Muscle of leg (tissue), 16 donors: ENCODE measurements at places on chromosomes 2 and 18.
A peak's percentile ranks its signal among the peaks of the same experiment; 100 is the strongest.

DNA sequence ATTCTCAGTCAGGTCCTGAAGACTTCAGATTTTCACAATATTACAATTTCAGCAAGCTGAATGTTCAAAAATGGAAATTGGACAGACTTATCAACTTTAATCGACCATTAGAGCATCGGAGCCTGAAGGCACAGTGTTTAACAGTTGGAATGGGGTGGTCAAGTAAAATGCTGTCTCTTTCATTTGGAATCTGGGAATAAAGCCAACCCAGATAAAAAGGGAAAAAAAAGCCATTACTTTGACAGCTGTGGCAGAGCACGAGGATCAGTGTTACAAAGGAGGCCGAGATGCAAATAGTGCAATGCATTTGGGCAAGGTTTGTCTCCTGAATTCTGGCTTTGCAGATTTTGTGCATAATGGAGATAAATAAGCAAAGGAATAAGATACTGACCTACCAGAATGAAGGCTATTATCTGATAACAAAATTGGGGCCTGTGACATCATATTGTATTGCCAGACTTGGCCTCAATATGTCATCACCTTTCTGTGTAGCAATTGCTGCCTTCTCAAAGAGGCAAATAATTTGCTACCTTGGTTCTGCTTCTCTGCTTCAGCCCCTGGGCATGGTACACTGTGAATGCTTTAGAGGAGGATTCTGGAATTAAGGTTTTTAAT is 277.5 kb upstream of the KLHL29 start:
- DNase-seq = peak; percentile 61

GRCh38 chr2:127829845-127830246 is 18.9 kb upstream of the WDR33 start:
- peak; percentile 34 for DNase-seq

DNA sequence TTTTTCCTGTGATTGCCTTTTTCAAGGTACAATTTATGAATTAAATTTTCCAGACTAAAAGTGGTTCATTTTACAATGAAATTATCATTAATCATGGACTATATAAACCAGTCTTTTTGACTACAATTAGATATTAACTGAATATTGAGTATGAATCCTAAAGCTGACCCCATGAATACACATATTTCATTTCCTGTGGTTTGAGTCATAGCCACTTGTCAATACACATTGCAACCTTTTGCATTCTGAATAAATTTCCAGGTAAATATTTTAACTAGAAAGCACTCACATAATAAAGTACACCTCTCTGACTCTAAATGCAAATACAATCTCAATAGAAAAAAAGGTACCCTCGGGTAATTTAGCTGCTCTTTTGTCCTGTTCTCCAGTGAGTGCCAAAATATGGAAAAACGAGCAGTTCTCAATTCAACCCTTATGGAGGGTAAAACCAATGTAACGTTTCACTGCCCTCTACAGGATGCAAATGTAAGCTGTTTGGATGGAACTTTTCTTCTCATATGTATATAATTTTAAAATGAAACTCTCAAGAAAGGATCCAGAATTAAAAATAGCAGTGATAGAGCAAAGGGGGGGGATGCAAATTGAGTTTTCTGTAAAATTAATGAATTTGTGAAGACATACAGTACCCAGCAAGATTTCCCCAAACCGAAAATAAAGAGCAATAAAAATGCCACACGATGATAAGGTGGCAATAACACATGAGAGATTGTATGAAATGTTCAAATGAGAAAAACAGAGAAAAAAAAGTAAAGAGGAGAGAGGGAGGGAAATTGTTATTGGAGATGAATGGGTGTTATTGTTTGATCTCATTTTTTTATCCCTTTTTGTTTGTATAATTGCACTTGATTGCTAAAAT is 1795.7 kb upstream of the PIK3C3 start:
- peak; percentile 61 for DNase-seq

DNA sequence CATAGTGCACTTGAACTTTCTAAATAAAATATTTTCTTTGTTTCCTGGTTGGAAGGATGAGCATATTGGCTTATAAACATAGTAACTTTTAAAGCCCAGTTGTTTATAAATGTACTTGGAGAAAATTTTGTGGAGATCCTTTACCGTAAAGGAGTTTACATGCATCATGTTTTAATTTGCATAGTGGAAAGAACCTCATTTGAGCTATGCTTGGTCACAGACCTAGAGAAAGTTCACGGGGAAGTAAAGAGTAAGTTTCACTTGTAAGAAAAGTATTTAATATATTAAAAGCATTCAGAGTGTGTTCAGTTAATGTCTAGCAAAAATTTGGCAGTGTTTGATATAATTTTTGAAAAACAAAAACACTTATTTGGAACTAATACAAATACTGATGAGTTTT is 45.3 kb downstream of the PIKFYVE start:
- DNase-seq = no peak

- no peak for DNase-seq
Observed at GRCh38 chr2:199762963-199763362, 88.0 kb downstream of the FTCDNL1 start.

DNA sequence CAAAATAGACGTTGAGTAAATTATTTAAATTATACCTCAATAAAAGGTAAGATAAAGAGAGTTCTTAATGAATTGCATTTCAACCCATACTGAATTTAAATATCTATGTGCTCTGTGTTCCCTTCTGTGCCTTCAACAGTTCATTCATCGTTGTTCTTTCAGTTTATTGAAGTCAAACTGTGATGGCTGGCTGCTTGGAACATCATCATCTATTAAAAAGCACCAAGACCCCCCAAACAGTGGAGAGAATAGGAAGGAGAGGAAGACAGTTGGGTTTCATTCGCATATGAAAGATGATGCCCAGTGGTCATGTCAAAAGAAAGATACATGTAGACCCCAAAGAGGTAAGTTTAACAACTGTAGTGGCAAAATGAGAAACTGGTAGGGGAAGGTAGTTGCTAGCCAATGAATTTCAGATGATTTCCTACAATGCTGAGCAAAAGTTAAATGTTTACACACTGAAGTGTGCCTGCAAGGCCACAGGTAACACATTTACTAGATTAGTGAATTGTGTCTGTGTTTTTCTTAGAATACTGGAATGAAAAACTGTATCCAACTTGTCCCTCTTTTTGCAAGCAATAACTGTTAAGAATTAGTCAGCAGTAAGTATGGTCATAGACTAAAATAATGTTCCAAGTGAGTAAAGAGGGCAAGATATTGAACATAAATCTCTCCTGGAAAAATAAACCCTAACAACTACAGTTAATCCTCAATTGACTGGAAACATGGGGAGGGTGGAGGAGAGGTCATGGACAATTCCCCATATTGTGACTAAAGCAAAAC is 331.3 kb downstream of the KIAA1328 start:
- DNase-seq = peak; percentile 8

DNA sequence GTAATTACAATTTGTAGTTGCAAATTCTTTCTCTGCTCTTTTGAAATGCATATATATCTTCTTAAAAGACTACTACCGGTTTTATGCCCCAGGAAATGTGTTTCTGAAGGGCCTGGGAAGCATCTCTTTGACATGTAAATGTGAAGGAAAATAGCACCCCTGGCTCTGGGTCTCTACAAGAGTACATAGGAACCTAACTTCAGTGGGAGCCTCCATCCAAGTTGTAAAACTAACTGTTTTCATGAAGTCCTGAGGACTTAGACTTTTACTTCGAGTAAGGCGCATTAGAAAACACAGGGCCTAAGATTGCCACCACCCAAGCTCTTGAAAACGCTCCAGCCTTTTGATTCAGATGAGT is 99.4 kb downstream of the CBLN2 start:
- no peak for DNase-seq

- no peak for DNase-seq
Observed at GRCh38 chr2:240329778-240330177, 105.7 kb upstream of the GPC1 start.

- peak; percentile 58 for DNase-seq
Observed at GRCh38 chr2:237293978-237294377, 120.0 kb downstream of the COL6A3 start.

- no peak for DNase-seq
Observed at GRCh38 chr2:240123821-240124650, 12.1 kb downstream of the COPS9 start.

GRCh38 chr18:27605107-27605834 is 420.2 kb upstream of the CHST9 start:
- DNase-seq = peak; percentile 89

- peak; percentile 75 for DNase-seq
Observed at GRCh38 chr2:134218930-134219658, 34.8 kb upstream of the MGAT5 start.

DNA sequence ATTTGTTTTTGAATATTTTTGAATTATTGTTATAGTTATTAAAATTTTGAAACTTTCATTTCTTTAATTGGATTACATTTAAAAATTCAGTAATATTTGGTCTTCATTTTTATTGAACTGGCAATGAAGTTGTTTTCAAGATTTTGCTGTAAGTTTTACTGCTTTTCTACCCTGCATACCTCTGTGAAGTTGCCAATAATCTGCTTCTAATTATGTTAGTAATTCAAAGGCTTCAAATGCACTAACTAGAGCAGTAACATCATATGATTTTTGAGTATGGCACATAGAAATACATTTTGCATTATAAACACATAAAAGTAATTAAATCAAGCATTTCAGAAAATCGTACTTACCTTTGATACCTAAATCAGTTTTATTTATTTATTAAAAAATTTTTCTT is 40.3 kb upstream of the FAM171B start:
- DNase-seq = no peak

DNA sequence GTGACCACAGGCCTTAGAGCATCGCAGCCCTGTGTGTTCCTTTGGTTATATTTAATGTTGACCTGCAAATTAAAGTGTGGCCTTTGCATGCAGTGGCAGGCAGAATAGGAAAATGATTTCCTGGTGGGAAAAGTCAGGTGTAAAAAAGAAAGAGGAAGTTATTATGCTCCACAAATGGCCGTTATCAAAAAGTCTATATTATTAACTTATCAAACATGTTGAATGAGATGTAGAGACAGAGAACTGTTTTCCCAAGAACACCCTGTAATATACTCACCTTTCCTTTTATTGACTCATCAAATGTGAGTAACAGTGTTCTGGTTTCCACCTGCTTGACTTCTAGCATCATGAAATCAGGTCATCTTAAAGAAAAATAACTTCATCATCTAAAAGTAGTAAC is 35.3 kb downstream of the MEIS1 start:
- no peak for DNase-seq

- peak; percentile 98 for DNase-seq
Observed at GRCh38 chr2:174561283-174561971, 36.2 kb downstream of the WIPF1 start.

DNA sequence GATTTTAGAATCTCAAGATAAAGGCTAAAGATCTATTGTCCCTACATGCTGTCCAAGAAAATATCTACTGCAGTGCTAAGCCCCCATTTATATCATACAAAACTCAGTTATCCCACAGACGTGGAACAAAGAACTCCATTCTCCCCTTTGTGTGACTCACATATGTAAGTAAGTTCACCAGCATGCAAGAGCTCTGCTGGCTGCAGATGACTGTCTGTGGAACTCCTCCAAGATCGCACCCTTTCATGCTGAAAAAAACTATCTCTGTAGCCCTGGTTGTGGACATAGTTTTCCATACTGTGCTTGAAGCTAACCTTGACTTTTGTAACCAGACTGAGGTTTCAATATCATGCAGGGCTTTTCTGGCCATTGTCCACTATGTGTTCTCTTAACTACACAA is 207.1 kb downstream of the ZNF521 start:
- peak; percentile 81 for DNase-seq

DNA sequence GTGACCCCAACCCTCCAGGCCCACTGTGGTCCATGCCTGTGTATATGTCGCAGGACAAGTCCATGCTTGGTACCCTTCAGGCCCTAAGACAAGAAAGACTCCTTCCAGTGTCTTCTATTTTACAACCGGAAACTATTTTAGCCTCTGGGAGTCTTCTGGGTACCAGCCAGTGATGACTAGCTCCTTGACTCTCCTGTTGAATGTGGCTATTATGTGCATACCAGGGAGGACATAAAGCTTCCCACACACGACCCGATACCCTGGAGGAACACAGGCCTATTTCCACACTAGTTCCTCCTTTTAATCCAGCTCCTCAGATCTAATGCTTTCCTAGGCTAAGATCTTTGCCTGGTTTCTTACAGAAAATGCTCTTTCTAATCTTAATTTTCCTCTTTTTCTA is 178.1 kb downstream of the NCKAP5 start:
- no peak for DNase-seq

GRCh38 chr18:8938817-8939216 is 163.7 kb upstream of the NDUFV2 start:
- DNase-seq = peak; percentile 74

- DNase-seq = no peak
Observed at GRCh38 chr2:72781480-72781879, 44.4 kb downstream of the EXOC6B start.

DNA sequence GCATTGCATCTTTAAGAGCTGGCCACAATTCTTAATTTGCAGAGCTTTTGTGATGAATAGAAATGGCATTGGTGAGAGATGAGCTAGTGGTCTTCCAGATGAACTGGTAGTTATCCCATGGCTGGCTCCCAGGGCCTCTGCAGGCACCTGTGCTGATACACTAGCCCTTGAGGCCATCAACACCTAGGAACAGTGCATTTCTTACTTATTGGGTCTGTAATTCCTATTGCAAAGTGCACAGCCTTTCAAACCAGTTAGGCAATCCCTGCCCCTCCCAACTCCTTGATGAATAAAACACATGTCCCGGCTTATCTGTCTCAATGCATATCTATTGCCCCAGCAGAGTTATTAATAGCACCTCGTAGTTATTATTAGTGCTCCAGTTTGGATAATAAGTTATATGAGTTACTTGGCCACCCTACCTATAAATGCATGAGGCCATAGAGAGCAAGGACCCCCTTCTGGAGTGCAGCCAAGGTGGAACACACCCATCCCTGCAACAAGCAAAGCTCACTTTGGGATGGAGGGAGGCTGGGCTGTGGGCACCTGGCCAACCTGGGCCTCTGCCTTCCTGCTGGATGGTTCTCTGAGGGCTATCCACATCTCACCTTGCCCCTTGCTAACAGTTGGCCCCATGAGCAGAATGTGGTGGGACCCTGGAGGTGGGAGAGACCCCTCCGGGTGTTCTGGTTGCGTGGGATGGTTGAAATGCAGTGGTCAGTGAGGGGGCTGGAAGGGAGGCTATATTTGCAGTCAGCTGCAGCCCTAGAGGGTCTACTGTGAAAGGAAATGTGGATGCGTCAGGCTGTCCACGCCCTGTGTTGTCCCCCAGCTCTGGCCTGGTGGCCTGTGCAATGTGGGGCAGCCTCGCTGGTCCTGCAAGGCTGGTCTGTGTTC is 455.9 kb upstream of the HS6ST1 start:
- peak; percentile 55 for DNase-seq

DNA sequence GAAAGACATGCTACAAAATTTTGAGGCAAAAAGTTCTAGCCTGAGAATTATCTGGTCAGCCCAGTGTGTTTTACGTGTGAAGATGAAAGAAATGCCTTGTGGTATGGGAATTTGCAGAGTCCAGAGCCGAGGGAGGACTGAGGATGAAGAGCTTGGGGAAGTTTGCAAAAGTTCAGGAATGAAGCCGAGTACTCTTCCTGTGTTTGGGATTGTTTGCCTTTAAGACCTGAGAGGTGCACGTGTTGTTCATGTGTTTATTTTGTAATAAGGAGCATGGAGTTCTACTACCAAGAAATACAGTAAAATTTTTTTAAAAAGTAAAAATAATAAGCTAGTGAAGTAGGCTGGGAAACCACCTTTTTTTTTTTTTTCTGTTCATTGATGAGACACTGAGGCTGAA is 14.8 kb downstream of the SETBP1 start:
- no peak for DNase-seq

- DNase-seq = no peak
Observed at GRCh38 chr2:226818930-226819329, 16.9 kb upstream of the RHBDD1 start.
